B cell (primary cell): ENCODE measurements at places on chromosomes 7 and 10.

- H3K4me1 ChIP-seq: peaks cover 39% of the 10 kb centered on the region
- H3K36me3 ChIP-seq: peaks cover 12% of the 10 kb centered on the region
- peak overlapping the region; percentile 64 for H3K4me3 ChIP-seq
- H3K27ac ChIP-seq: no peak overlapping the region
Observed at GRCh38 chr10:103451091-103451813, 918 bp downstream of the CALHM2 start.

- H3K4me1 ChIP-seq: no peaks in the 10 kb centered on the region
- DNase-seq: no peak
- no peaks in the 10 kb centered on the region for H3K27me3 ChIP-seq
- no peak overlapping the region for H3K4me3 ChIP-seq
Observed at GRCh38 chr7:109009636-109010035, 440.0 kb downstream of the DNAJB9 start.

DNA sequence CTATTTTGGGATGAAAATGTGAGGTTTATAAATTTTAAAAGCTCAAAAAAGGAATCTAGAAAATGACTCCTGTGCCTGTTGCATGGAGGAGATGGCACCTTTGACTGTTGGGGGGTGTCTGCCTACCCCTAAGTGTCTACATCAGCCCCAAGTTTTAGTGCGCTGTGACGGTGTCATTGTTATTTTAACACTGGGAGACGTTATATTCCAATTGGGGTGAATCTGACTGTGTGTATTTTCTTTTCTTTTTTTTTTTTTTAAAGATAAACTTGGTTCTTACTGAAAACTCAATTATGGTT is 517 bp downstream of the SRGN start:
- H3K27ac ChIP-seq: peak overlapping the region; percentile 91
- H3K4me1 ChIP-seq: peaks cover 42% of the 10 kb centered on the region
- DNase-seq: peak; percentile 12
- H3K36me3 ChIP-seq: no peaks in the 10 kb centered on the region
- no peaks in the 10 kb centered on the region for H3K27me3 ChIP-seq

DNA sequence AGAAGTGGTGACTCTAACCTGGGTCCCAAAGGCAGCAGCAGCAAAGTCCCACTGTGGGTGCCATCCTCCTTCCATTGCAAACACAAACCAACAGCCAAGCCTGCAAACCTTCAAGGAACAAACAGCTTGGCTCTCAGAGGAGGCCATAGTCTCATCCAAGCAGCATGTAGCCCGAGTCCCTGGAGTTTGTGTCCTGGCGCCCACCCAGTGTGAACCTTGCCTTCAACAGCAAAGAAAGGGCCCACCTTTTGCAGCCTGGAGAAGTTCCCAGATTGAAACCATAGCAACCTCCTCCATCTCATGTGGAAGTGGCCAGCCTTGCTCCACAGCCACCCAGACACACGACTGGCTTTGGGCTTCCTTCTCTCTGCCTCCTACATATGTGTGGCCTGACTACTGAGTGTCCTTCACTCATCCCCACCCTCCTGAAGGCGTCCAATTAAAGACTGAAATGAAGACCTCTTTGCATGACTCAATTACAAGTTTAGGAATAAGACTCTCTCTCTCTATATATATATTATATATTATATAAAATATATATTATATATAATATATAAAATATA is 106.1 kb downstream of the C10orf90 start:
- no peak overlapping the region for H3K27ac ChIP-seq
- DNase-seq: no peak
- no peaks in the 10 kb centered on the region for H3K36me3 ChIP-seq
- no peak overlapping the region for H3K4me3 ChIP-seq
- H3K4me1 ChIP-seq: no peaks in the 10 kb centered on the region
- H3K27me3 ChIP-seq: no peaks in the 10 kb centered on the region

- no peaks in the 10 kb centered on the region for H3K27me3 ChIP-seq
- no peak overlapping the region for H3K4me3 ChIP-seq
Observed at GRCh38 chr7:21984042-21984441, 38.3 kb upstream of the CDCA7L start.

- no peak for DNase-seq
- no peak overlapping the region for H3K4me3 ChIP-seq
- H3K36me3 ChIP-seq: no peaks in the 10 kb centered on the region
- H3K27me3 ChIP-seq: peaks cover 24% of the 10 kb centered on the region
Observed at GRCh38 chr7:37915438-37915837, 1.2 kb downstream of the SFRP4 start.

- H3K4me3 ChIP-seq: no peak overlapping the region
- H3K4me1 ChIP-seq: no peaks in the 10 kb centered on the region
Observed at GRCh38 chr7:121099572-121099971, 111.1 kb downstream of the CPED1 start.

DNA sequence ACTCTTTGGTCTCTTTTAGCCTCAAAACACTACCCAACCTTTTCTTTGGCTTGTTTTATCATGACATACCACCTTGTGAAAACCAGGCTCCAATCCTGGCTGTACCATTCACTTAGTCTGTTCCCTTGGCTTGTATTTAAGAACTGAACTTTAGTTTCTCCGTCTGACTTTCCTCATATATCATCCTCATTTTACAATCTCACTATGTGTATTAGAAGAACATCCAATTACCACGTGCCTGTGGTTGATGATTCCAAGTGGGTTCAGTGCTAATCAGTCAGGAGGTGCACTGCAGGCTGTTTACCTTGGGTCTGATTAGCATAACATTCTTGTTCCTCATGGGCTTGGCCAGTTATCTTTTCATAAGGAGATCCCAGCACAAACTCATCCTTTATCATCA is 144.8 kb upstream of the KLF14 start:
- H3K4me3 ChIP-seq: no peak overlapping the region
- H3K27ac ChIP-seq: no peak overlapping the region
- no peaks in the 10 kb centered on the region for H3K27me3 ChIP-seq

DNA sequence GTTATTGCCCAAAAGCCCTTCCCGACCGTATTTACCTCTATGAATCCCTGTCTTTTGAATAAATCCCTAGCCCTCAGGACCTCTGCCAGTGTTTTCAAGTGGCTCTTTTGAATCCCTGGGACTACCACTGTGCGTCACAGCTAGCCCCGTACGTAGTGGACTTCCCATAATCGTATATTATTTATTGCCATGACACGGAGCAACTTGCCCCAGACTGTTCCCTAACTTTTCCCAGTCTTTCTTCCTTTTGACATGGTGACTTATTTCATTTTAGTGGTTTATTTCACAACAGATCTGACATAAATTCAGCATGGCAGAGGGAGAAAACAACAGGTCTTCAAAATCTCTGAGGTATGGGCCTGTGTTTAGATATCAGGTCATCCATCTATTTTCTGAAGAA is 318.6 kb upstream of the KLF6 start:
- no peaks in the 10 kb centered on the region for H3K27me3 ChIP-seq
- H3K4me1 ChIP-seq: peaks cover under 1% of the 10 kb centered on the region
- DNase-seq: no peak
- no peak overlapping the region for H3K4me3 ChIP-seq
- H3K36me3 ChIP-seq: no peaks in the 10 kb centered on the region

DNA sequence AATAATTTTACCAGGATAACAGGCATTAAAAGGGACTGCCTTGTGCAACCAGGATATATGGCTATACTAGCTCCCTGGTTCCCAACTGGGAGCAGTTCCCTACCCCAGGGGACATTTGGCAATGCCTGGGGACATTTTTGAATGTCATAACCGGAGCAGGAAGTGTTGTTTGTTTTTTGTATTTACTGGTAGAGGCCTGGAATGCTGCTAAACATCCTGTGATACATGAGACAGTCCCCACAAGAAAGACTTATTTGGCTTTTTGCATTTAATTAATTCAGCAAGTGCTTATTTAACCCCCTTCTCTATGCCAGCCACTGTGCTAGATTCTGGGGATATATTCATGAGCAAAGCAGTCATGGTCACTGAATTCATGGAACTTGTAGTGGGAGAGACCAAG is 181.2 kb downstream of the BBS9 start:
- no peak overlapping the region for H3K27ac ChIP-seq
- DNase-seq: no peak
- H3K4me1 ChIP-seq: no peaks in the 10 kb centered on the region
- no peaks in the 10 kb centered on the region for H3K27me3 ChIP-seq

GRCh38 chr7:22271311-22271710 is 85.6 kb downstream of the RAPGEF5 start:
- no peak overlapping the region for H3K4me3 ChIP-seq
- no peaks in the 10 kb centered on the region for H3K36me3 ChIP-seq
- DNase-seq: no peak
- H3K4me1 ChIP-seq: no peaks in the 10 kb centered on the region
